Natural killer cell treated with Interleukin-12 subunit alpha and Interleukin-12 subunit beta and Interleukin-15 and Interleukin-18, amount 100 ng/mL, for 72 hours (primary cell): ENCODE measurements at places on chromosomes 1 and 21. TPM values are rescaled to one million over a fixed set of nuclear protein-coding genes. Genes with fewer than 3 reads are reported as not detected.

Gene C1QB
- total RNA-seq, result not detected

Gene CFHR2
- not detected for total RNA-seq

Gene CYP4A22
- not detected for total RNA-seq

Gene OR2W3
- 0.47 TPM for total RNA-seq

Gene ZNF670
- 3.0 TPM for total RNA-seq

Gene THBS3
- total RNA-seq, result 9.4 TPM

Gene SPTA1
- total RNA-seq, result 0.08 TPM

Gene ASCL5
- total RNA-seq, result not detected

Gene ATP1A4
- not detected for total RNA-seq

Gene GUCA2B
- not detected for total RNA-seq

Gene CASQ1
- not detected for total RNA-seq
